ENCODE measurements at places on chromosomes 2 and 18.

DNA sequence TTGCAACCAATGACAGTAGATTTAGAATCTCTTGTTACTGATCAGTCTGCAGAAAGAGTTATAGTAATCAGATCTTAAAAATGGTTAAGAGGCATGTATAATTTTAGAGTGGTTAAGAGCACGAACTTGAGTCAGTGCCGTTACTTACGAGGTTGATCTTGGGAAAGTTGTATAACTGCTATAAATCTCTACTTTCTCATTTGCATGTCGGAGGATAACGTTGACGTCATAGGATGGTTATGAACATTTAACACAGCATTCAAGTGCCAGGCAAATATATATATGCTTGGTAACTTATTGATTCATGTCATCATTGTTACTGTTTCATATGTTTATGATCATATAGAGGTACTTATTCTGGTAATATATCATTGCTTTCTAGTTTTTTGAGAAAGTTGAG is 146.2 kb downstream of the ARHGAP28 start:
- no peak for DNase-seq

GRCh38 chr2:180553094-180553715 is 427.2 kb upstream of the UBE2E3 start:
- no peak for DNase-seq

DNA sequence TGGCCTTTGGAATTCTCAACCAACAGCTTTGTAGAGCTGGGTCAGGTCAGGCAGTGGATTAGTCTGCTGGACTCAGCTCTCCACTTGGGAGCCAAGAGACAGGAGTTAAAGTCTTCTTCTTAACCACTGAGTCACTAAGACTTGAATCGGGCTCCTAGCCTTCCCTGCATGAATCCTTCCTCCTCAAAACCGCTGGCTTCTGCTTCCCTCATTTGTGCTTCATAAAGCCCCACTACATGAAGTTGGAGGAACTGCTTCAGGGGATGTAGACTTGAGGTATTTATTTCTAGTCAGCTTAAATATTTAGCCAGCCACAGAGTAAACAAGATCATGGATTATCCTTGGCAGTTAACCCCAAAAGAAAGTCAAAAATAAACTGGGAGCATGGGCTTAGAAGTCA is 536.3 kb upstream of the TNP1 start:
- DNase-seq: no peak

DNA sequence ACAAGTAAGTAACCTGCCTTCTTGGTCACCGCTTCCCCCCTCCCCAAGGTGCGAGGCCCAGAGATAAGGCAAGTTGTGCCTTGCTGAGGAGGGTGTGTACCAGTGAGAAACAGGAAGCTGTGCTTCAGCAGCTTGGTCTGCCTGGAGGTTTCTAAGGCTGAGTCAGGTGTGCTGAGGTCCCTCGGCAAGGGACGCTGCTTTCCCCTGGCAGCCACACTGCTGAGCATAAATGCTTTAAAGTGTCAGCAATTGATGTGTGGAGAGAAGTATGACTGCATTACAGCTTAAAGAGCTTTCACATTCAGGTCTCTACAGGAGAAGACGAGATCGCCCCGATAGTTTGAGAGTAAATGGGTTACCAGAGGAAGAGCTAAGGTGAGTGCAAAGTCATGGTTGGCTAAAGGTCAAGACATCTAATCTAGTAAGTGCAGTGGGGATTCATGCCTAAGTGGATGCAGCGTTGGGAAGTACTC is 86.9 kb downstream of the LIMS1 start:
- DNase-seq: no peak

DNA sequence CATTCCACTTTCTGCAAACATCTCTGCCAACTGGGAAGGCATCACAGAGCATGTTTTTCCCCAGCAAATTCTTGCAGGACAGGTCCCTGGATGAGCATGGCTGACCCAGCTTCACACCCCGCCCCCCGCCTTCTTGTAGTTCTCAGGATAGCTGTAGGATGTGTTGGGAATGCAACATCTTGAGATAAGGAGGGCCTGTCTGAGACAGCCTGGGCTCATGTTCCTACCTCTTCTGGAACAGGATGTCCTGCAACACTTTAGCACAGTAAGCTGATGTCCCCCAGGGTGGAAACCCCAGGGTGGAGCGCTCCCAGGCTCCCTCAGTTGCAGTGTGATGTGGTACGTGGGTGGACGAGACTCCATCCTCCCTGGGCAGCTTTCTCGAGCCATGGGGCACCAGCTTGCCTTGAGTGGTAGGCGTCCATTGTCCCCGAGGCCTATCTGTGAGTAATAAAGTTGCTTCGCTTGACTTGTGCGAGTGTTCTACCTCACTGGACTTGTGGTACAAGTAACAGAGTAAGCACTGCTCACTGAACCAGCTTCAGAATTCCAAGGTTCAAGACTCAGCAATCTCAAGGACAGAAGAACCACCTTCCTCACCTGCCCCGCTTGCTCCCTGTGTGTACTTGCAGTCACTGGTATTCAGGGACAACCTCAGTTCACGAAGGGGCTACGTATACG is 48.6 kb downstream of the EMX1 start:
- no peak for DNase-seq

DNA sequence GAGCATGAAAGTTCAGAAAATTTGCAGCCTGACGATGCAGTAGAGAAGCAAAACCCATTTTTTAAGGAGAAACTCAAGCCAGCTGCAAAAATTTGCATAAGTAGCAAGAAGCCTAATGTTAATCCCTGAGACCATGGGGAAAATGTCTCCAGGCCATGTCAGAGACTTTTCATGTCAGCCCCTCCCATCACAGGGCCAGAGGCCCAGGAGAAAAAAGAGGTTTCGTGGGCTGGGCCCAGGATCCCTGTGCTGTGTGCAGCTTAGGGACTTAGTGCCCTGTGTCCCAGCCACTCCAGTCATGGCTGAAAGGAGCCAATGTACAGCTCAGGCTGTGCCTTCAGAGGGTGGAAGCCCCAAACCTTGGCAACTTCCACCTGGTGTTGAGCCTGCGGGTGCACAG is 533.0 kb downstream of the THSD7B start:
- no peak for DNase-seq

DNA sequence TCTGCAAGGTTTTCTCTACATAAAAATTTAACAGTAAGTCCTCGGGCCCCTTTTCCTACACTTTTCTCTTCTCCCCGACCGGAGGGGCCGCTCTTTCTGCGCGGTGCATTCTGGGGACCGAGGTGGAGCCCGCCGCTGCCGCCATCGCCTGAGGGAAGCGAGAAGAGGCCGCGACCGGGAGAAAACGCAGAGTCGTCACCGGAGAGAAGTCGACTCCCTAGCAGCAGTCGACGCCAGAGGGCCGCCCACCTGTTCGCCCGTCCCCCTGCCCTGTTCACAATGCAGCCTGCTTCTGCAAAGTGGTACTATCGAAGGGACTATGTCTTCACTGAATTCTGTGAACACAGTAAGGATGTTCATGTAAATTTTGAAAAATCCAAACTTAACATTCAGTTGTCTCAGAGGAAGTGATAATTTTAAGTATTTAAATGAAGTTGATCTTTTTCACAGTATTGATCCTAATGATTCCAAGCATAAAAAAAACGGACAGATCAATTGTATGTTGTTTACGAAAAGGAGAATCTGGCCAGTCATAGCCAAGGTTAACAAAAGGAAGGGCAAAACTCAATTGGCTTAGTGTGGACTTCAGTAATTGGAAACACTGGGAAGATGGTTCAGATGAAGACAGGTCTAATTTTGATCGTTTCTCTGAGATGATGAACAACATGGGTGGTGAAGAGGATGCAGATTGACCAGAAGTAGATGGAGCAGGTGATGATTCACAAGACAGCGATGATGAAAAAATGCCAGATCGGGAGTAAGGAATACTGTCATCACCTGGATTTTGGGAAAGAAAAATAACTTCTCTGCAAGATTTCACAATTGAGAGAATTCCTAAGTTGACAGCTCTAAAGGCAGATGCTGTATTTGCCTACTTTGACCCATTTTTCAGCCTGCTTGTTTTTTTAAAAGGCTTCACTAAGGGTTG is 55.8 kb downstream of the ASXL2 start:
- DNase-seq: no peak

DNA sequence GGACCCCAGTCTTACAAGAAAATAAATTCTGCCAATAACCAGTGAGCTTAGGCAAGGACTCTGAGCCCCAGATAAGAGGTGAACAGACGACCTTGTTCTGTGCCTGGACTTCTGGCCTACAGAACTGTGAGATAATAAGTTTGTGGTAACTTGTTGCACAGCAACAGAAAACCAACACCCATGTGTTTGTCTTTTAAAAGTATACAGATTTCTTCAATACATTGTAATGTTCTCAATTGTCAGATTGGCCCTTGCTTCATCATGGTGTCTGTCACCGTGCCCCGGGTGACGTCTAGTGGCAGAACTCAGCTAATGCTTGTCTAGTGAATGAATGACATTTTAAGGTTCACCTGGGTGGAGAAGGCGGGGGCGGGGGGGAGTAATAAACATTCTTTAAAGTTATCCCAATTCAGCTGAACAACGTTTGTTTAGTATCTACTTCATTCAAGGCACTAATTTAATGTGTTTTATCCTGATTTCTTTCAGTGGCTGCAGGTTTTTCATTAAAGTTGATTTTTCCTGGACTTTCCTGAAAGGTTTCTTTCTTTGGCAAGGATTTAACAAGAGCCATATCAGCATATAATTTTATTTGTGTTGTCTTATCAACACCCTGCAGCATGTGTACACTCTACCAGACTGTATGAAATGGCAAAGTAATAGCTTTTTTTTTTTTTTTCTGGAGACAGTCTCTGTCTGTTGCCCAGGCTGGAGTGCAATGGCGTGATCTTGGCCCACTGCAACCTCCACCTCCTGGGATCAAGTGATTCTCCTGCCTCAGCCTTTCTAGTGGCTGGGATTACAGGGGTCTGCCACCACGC is 123.8 kb upstream of the DLX2 start:
- DNase-seq: no peak

GRCh38 chr2:199197448-199197847 is 260.3 kb downstream of the SATB2 start:
- DNase-seq: no peak

GRCh38 chr2:7886666-7887065 is 795.2 kb upstream of the ID2 start:
- no peak for DNase-seq

DNA sequence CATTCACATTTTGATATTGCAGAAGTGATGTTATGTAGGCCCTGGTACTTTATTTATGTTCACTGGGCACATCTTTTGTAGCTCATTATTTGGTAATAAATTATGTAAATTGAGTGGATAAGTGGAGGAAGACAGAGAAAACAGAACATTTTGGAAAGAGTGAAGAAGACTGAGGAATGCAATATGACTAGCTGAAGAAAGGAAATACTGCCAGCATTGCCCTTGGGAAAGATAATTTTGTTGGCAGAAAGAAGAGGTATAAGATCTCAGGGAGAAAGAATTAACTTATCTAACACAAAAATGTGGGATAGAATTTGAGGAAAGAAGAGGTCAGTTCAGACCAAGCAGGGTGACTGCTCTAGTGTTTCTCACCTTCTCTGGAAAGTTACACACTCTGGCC is 118.8 kb downstream of the TTC27 start:
- no peak for DNase-seq

- no peak for DNase-seq
Observed at GRCh38 chr2:35973132-35973736, 382.3 kb upstream of the CRIM1 start.

- DNase-seq: no peak
Observed at GRCh38 chr2:217409949-217410680, 550.3 kb upstream of the TNP1 start.

- no peak for DNase-seq
Observed at GRCh38 chr2:142825861-142826260, 51.6 kb upstream of the KYNU start.

GRCh38 chr18:48075707-48076093 is 145.2 kb upstream of the SMAD2 start:
- DNase-seq: no peak

- no peak for DNase-seq
Observed at GRCh38 chr2:127707890-127708648, 6.8 kb downstream of the SFT2D3 start.

DNA sequence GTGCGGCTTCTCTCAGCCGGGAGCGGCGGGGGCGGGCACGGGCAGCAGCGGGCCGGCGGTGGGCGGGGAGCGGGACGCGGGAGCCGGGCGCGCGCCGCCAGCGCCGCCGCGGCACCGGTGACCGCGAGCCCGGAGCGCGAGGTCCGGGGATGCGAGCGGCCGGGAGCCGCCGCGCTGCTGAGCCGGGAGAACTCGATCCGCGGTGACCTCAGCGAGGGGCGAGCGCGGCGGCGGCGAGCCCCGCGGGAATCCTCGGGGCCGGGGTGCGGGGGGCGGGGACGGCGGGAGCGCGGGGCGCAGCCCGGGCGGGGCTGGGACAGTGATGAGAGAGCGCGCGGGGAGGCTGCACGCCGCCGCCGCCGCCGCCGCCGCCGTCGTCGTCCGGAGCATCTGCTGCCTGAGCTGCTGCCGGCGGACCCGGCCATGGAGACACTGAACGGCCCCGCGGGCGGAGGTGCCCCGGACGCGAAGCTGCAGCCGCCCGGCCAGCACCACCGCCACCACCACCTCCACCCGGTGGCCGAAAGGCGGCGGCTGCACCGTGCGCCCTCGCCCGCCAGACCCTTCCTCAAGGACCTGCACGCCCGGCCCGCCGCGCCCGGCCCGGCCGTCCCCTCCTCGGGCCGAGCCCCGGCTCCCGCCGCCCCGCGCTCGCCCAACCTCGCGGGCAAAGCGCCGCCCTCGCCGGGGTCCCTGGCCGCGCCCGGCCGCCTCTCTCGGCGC is at the start of gene MTCL1:
TSS of gene MTCL1 (plus strand) at position 319 of the 723 bp plus-strand sequence. CDS start at position 424, 105 bp downstream.
- DNase-seq: peak; percentile 44

DNA sequence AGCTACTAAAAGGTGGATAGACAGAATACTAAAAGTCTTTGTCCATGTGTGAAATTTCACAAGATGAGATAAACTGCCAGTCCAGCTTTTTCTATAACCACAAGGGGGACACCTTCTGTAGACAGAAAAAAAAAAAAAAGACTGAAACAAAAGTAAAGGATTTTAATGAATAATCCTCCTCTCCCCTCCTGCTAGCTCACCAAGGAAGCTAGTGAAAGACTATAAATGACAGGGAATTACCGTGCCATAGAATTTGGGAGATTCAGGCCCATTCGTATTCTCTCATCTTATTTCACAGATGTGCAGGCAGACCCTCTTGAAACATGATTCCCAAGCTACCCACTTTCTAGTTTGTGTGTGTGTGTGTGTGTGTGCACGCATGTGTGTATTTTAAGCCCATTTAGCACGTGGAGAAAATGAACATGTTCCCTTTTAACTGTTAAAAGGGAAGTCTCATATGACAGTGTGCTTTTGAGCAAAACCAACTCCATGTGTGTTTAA is 36.3 kb upstream of the SLC8A1 start:
- peak; percentile 2 for DNase-seq

GRCh38 chr2:109644571-109645275 is 30.6 kb downstream of the SOWAHC start:
- peak; percentile 29 for DNase-seq

All from NCI-H446 treated with DMSO at 0.1 percent for 48 hours (cell line).